ENCODE measurements at places on chromosomes 4 and X.

DNA sequence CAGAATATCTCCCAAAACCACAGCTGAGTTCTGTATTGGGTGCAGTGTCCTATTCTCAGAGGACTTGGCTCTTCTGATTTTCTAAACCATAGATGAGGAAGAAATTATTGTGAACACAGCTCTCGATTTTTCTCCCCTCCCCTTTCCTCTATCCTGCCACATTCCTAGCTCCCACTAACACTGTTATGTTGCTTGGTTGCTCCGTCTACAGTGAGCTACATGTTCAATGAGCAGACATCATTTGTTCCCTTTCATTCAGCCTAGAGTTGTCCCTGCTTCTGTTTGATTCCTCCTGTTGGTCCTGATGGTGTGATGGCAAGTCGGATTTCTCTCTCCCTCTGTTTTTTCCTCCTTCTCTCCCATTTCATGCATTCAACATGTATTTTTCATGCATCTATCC lies 65.9 kb downstream of the DIPK2B start:
- DNase-seq = no peak

DNA sequence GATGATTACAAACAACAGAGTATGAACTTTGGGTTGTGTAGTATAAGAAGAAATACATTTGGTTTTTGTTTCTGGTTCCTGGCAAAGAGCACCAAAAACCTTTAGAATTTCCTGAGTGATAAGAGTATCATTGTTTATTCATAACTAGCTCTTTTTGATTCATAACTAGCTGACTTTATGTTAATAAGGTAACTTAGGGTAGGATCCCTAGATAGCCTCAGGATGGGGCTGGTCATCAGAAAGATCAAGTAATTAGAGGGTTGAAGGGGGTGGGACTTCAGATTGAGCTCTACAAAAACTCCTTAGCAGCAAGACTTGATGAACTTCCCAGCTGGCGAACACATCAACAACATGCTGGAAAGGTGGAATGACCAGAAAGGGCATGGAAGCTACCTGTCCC lies 166.5 kb downstream of the SCFD2 start:
- DNase-seq = no peak

DNA sequence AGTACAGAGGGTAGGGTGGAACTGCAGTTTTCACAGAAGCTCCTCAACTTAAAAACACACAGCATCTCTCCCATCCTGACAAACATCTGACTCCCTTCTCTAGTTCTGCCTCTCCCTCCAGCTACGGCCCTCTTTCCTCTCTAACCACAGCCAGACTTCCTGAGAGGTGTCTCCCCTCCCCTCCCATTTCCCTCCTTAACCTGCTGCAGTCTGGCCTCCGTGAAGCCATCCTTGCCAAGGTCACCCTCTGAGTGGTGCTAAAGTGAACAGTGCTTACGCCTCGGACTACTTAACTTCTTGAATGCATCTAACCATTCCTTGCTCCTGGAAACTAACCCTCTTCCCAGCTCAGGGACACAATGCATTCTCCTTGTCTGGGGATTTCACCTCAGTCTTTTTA lies 53.3 kb downstream of the RTL5 start:
- DNase-seq = peak; percentile 21

DNA sequence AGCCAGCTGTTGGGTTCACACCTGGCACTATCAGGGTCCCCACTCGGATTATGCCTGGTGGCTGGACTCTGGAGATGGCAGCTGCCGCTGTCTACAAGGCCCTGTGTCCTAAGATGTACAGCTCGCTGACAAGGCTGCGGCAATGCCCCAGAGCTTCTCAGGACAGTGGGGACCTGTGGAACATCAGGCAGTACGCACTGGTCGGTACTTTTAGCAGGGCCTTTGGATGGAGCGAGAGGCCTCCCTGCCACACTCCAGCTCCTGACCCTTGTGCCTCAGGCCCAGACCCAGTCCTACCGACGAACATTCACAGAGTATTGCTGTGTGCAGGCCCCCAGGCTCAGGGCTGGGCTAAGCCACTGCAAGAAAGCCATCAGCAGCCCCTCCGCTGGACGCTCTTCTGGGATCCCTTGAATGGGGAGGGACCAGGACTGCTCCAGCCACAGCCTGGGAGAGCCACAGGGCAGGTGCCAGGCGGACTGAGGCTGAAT lies 45.7 kb upstream of the HMX1 start:
- DNase-seq = no peak

GRCh38 chrX:20623448-20623847 lies 356.7 kb upstream of the RPS6KA3 start:
- DNase-seq = no peak

DNA sequence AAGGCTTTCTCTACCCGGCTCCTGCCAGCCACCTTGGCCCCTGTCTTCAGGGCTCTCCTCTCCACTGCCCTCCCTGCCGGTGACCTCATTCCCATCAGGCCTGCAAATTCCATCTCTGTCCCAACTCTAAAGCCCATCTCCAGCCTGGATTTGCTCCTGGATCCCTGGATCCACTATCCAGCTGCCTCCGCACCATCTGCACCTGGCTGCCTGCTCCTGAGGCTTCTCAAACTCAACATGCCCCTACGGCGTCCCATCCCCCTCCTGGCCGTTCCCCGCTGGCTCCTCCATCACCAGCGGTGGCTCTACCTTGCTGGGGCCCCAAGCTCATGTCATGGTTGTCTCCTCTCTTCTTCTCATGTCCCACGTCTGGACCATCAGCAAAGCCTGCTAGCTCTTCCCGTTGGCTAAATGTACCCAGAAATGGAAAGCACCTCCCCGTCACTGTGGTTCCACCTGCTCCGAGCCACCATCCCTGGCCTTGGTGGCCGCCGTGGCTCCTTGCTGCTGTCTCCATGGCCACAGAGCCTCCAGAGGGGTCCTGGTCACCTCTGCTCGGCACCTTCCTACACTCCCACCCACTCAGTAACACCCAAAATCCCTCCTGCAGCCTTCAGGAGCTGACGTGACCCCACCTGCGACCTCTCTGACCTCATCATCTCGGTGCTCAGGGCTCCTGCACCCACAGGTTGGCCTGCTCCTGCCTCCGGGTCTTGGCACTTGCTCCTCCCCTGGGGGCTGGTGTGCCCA lies 58.5 kb downstream of the ADRA2C start:
- DNase-seq = no peak

- peak; percentile 52 for DNase-seq
These were observed 372.6 kb downstream of the FBXO8 start for GRCh38 chr4:173910891-173911290.

GRCh38 chrX:18875256-18875878 lies 108.5 kb downstream of the PHKA2 start:
- no peak for DNase-seq

DNA sequence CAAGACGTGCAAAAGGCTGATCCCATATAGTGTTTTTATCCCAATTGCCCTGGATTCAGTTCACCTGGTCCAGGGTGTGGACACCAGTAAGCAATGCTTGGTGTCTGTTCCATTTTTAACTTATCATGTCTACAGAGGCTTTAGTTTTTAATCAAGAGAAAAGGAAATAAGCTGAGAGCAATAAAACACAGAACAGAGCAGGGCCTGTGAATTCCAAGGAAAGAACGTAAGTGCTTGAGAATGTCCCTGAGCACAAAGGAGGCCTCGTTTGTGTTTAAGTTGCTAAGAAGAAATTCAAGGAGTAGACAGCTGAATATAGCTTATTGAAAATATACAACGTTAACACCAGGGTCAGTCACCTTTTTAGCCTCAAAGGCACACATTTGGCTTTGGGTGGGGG lies 191.3 kb downstream of the GPC3 start:
- DNase-seq = no peak

- no peak for DNase-seq
These were observed 76.9 kb upstream of the CAMK2D start for GRCh38 chr4:113838460-113838859.

GRCh38 chr4:28879178-28879577 lies 1841.0 kb upstream of the PCDH7 start:
- no peak for DNase-seq

DNA sequence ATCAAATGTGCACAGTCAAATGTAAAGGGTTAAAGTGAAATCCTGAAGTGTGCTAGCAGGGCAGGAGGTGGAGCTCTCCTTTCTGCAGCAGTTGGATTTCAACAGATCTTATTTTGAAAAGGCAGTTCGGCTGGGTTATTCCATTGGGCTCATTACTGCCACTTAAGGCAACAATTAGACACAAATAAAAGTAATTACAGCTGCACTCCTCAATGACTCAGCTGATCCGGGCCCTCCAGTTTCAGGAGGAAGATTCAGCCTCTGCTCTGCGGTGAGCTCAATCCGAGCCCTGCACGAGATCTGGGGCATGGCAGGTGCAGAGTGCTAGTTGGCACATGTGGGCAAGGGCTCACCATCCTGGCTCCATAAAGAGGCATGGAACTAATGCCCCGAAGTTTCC lies 85.4 kb downstream of the PHKA2 start:
- no peak for DNase-seq

DNA sequence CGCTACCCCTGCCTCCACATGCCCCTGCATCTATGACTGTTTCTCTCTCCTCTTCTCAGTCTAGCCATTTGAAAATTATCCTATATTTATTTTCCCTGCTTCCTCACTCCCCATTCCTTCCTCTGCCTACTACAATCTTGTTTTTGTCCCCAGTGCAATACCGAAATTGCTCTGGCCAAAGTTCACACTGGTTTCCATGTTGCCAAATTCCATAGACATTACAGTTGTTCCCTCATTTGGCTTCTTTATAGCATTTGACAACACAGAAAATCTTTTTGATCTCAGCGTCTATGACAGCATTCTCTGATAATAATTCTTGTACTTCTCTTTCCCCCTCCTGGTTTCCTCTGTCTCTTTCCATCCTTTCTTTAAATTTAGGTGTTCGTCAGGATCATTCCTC lies 99.4 kb downstream of the GPR82 start:
- no peak for DNase-seq

- DNase-seq = no peak
These were observed 756 bp upstream of the ADAMTS3 start for GRCh38 chr4:72569719-72570235.

DNA sequence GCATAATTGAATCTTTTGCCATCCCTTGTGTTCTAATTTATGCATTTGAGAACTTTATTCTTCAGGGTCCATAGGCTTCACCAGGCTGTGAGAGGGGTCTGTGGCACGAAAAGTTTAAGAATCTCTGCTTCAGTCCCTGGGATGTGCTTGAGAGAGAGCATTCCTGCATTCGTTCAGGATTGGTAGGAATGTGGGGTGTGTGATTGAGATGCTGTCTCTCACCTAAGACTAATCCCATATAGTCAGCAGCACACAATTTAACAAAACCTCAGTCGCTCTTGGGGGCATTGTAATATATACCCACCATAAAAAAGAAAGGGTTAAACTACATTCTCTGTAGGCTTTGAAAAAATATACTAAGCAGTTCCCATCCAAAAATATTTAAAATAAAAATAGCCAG lies 41.7 kb downstream of the PTTG2 start:
- DNase-seq = no peak

DNA sequence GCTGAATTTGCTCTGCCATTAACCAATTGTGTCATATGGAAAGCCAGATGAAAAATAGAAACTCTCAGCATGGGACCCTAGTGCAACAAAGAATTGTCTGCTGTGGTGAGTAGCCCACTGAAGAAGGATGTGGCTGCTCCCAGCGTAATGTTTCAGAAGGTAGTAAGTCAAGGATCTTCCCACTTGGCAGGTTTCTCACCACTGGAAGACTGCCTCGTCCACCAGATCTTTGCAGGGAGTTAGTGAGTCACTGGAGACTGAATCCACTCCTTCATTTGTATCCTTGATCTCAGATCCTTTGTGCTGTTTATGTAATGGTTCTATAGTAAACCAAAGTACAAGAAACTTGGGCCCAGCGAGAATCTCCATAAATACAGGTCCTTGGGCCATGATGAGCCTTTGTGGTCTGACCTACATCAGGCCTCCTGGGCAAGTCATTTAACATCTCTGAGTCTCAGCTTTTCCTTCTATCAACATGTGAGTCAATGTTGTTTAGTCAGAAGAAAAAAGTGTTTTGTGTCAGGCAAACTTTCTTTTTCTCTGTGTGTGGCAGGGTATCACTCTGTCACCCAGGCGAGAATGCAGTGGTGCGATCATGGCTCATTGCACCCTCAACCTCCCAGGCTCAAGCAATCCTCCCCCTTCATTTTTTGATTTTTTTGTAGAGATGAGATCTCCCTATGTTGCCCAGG lies 78.0 kb upstream of the CCDC160 start:
- no peak for DNase-seq

DNA sequence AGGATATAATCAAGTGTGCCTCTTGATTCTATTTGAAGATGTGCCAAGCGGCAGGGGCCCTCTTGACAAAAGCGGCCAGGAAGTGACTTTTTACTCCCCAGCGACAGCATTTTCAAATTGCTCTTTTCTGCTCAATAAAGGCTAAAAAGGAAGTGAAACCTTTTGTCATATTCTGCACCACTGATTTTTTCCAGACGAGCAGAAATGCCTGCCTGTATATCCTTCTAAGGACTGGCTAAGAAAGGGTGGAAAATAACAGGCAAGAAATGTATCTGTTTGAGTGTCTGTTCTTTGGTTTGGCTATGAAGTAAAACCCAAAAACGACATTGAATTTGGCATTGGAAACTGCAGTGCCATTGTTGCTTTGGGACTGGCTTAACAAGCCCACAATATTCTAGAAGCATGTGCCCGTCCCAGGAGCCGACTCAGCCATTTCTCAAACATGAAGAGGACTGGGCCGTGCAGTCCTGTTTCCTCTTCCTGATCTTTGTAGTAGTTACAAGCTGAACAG lies 25.4 kb downstream of the TMSB4X start:
- DNase-seq = peak; percentile 77

DNA sequence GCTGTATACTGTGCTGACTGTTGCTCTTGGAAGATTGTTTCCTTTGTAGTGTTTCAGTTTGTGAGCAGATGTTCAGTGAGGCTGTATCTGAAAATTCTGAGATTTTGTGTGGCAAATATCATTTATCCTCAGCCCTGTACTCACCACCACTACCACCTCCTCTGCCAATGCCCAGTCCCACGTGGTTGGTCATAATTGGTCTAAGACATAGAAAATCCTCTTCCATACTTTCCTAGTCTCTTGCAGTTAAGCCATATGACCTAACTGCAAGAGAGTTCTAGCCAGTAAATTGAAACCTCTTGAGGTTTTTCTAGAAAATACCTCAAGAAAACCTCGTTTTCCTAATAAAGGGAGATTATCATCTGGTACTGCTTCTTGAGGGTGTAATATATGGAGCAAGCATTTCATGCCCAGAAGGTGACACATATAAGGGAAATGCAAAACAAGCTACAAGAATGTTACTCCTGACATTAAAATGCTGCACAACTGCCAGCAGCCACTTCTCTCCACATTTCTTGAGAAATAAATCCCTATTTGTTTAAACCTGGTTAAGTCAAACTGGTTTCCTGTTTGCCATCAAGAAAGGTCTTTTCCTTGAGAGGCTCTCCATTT lies 32.8 kb downstream of the ABCE1 start:
- peak; percentile 19 for DNase-seq

GRCh38 chr4:102404431-102404969 lies 59.2 kb upstream of the SLC39A8 start:
- DNase-seq = peak; percentile 9

DNA sequence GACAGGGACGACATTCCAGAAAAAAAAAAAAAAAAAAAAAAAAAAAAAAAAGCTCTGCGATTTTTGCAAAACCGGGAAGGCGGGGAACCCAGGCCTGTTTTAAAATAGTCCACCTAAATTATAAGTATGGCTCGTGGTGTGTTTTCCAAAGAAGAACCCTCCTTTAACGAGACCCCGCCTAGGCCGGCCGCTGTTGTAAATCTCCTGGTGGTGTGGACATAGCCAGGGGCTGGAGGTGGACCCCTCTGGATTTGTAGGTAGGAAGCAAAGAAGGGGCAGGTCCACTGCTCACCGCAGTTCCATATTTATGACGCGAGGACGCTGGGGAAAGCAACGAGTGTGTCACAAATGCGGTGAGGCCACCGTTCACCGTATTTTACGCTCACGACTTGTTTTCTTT lies 94.0 kb upstream of the SHOX start:
- DNase-seq = no peak

GRCh38 chr4:39526765-39527295 lies 409 bp downstream of the UGDH start:
- no peak for DNase-seq
